ENCODE measurements at places on chromosomes 3 and 15.

GRCh38 chr3:149647812-149648211 is 10.0 kb downstream of the WWTR1 start:
- no peak for DNase-seq

DNA sequence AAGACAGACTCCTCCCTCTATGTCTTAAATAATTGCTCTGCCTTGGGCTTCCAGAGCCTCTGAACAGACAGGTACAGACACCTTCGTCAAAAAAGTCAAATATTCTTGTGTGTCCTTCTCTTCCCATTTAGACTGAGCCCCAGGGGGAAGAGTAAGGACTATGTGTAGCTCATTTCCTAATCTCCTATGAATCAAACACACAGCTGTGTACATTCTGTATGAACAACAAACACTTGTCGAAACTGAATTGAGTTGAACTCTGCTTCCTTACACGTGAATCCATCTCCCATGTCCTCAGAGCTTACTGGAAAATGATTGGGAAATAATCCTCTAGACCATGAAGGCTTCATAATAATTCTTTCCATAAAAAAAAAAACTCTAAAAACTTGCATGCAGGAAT is 80.8 kb downstream of the MOBP start:
- DNase-seq, result no peak

GRCh38 chr3:58326267-58326900 is 6.3 kb upstream of the PXK start:
- no peak for DNase-seq

DNA sequence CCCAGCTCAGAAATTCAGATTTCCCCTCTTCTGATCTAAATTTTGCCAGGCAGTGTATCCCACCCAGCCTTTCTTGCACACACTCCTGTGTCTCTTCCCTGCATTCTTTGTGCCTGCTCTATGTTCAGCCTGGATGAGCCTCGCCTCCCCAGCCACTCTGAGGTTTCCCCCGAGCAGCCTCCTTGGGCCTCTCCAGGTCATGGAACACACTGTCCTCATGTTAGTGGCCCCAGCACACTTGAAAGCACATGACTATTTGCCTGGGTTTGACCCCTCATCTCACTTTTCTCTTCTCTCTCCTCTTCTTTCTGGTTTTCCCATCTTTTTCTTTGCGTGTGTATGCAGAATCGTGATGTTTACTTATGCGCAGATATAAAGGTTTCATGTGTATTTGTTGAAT is 3.1 kb downstream of the THSD4 start:
- DNase-seq, result no peak

GRCh38 chr3:140588558-140588957 is 89.3 kb upstream of the TRIM42 start:
- no peak for DNase-seq

GRCh38 chr3:196554205-196554604 is 14.1 kb downstream of the WDR53 start:
- DNase-seq, result no peak

GRCh38 chr3:157122116-157122515 is 37.8 kb downstream of the CCNL1 start:
- no peak for DNase-seq
